Peyer's patch (tissue), 4 donors: ENCODE measurements at places on chromosomes 6 and 20. TPM values are rescaled to one million over a fixed set of nuclear protein-coding genes. Genes with fewer than 3 reads are reported as not detected.

DNA sequence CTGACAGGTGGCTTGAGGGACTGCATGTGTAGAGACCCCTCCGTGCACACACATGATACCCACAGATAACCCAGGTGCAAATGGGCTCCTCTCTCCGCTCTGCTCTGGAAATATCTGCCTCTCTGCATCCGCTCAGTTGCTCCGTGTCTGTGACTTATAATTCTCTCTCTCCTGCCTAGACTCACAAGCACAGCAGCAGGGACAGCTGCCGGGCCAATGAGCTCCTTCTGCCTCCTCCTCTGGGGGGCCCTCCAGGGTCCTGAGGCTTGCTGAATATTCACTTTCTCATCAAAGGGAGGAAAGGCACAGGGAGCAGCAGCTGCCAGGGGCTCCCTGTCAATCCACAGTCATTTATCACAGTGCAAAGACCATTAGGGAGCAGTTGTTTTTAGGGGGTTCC lies 24.1 kb downstream of the LRFN2 start:
- DNase-seq, result no peak

DNA sequence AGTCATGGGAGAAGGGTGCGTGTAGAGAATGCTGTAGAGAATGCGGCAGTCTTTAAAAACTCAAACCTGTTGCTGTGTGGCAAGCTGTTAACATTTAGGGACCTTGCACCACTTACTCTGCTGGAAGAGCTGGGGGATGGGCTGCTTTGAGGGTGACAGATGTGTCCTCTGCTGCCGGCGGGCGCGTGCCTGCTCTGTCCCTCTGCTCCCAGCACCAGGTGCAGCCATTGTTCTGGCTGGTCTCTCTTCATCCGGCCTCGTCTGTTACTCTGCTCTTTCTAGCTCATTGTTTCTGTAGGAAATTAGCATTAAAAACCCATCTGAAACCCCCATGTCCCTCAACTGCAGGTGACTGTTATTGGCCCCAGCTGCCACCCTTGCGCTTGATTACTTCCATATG lies 78.5 kb downstream of the CBFA2T2 start:
- no peak for DNase-seq

DNA sequence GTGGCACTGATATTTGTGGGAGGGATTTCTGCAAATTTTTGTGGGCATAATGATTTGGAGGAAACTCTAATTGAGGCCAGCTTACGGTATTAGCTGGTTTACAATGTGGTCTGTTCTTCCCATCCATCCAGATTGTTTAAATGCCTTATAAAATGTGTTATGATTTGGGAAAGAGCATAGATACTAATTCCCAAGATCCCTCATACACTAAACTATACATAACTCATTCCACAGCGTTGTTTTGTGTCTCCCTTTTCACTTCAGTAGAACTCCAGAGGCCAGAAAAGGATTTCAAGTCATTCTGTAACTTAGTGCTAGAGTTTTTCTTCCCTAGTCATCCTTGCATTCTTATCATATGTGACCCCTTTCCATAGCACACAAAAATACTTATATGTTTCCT lies 292.6 kb upstream of the NT5E start:
- DNase-seq, result no peak

GRCh38 chr6:36028877-36029324 lies 1.3 kb downstream of the MAPK14 start:
- peak; percentile 79 for DNase-seq

DNA sequence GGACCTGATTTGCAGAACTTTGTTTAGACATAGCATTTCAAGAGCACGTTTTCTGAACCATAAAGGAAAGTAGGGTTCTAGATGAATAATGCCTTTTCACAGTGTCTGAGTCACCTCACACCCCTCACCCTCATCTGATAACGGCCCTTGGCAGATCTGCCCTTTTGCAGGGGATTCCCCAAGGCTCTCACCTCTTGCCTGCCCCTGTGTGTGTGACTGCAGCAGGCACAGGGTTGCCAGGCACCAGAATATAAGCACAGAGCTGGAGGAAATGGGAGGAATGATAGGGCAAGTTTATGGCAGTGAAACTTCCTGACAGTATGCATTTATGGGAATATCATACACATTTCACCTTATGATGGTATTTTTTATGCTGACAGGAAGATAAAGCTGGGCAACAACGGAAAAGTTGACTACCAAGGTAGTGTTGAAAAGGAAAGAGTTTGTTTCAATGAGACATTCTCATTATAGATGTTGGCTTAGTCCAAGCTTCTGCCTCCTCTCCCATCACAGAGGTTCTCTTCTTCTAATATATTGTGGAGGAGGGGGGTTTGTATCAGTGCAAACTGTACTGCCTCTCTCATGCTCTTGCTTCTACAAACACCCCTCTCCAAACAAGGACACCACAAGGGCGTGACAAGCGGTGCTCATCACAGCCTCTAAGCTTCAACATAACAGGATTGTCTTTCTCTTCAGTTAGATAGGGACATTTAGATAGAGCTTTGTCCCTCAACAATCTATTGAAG lies 101.5 kb upstream of the BACH2 start:
- DNase-seq, result no peak

- DNase-seq, result no peak
Measured at GRCh38 chr6:69019832-69020231, 384.8 kb downstream of the ADGRB3 start.

DNA sequence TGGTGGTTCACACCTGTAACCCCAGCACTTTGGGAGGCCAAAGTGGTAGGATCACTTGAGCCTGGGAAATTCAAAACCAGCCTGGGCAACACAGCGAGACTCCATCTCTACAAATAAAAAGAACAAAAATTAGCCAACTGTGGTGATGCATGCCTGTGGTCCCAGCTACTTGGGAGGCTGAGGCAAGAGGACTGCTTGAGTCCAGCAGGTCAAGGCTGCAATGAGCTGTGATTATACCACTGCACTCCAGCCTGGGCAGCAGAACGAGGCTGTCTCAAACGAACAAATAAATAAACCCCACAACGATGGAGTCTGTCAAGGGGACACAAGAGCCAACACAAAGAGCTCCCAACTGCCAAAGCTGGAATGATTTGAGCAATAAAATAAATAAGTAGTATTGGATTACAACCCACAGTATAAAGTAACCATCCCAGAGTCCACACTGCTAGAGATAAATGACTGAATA lies 13.5 kb downstream of the ZMYND8 start:
- no peak for DNase-seq

- DNase-seq, result no peak
Measured at GRCh38 chr20:14759979-14760378, 422.6 kb upstream of the FLRT3 start.

DNA sequence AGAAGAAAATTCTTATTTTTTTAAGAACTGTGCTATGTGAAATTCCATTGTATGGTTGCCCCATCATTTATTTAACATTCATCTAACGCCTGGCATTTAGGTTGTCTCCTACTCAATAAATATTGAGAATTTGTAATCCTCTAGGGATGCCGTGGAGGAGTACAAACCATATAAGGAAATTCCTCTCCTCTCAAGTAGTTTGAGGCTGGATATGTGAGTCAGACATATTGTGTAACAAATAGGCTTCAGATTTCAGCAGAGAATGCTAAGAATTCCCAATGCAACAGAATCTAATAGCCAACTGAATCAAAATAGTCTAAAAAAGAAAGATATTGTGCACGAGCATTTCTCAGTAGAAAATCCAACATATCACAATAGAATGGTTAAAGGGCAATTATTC lies 174.7 kb downstream of the OTOR start:
- DNase-seq, result no peak

GRCh38 chr20:58127701-58128111 lies 100.7 kb downstream of the ANKRD60 start:
- no peak for DNase-seq

DNA sequence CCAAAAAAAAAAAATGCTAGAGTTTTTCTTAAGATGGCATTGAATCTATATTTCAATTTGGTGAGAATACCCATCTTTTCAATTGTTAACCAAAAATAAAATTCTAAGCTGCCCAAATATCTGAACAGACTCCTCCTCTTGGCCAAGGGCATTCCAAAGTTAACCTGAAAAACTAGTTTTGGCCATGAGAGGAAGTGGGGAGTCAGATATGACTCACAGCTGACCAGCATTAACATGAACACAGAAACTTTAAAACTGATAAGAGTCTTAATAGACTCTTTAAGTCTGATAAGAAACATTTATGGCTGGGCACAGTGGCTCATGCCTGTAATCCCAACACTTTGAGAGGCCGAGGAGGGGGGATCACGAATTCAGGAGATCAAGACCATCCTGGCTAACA lies 171.3 kb downstream of the FAXC start:
- DNase-seq, result no peak

GRCh38 chr6:142927904-142928303 lies 17.1 kb downstream of the HIVEP2 start:
- no peak for DNase-seq

Gene HCRTR2
- not detected for total RNA-seq

Gene CAGE1
- not detected for total RNA-seq

Gene BMP5
- 3.7 TPM for total RNA-seq

Gene PARD6B
- 27.0 TPM for total RNA-seq

Gene CCHCR1
- 86.6 TPM for total RNA-seq

Gene PRDM1
- total RNA-seq, result 17.0 TPM

Gene HUS1B
- 5.1 TPM for total RNA-seq

Gene SLC13A3
- not detected for total RNA-seq

Gene SOX18
- 6.6 TPM for total RNA-seq

Gene NR2E1
- not detected for total RNA-seq

Gene SRSF12
- total RNA-seq, result not detected

Gene TMEM74B
- total RNA-seq, result 23.5 TPM
